Activated T-cell treated with anti-CD3 and anti-CD28 coated beads, Interleukin-2, amount 50 U/mL, for 1 hour (primary cell): ENCODE measurements at places on chromosomes 2 and 18.

DNA sequence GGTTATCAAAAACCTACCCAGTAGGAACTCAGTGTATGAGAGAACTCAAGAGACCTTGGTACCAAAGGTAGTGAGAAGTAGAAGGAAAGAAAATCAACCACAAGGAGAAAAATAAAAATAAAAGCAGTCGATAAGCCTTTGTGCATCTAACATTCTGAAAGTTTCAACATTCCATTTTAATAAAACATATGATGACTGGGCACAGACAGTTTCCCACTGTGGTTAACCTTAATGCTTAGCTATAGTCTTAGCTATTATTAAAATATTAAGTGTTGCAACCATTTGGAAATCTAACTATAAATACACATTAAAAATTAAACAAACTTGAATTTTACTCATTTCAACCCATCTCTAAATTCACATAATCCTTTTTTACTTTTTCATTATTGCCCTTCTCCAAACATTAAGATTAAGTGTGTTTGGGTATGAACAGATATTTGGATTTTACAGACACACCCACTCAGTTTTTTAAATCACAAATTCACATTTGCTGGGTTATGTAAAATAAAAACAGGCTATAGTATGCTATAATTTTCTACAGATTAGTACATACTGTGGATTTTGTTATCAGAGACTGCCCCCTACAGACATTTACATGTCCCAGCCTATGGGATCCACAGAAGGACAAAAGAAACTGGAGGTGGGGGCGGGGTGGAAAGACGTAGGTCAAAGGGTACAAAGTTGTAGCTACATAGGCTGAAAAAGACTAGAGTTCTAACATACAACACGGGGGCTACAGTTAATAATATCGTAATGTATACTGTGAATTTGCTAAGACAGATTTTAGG lies 32.8 kb downstream of the SRBD1 start:
- DNase-seq = peak; percentile 19

- no peak for DNase-seq
Measured at GRCh38 chr2:45849491-45850283, 198.2 kb downstream of the PRKCE start.

GRCh38 chr2:137935591-137935990 lies 28.7 kb upstream of the HNMT start:
- DNase-seq = no peak

GRCh38 chr18:40852406-40852805 lies 1102.6 kb upstream of the PIK3C3 start:
- no peak for DNase-seq

DNA sequence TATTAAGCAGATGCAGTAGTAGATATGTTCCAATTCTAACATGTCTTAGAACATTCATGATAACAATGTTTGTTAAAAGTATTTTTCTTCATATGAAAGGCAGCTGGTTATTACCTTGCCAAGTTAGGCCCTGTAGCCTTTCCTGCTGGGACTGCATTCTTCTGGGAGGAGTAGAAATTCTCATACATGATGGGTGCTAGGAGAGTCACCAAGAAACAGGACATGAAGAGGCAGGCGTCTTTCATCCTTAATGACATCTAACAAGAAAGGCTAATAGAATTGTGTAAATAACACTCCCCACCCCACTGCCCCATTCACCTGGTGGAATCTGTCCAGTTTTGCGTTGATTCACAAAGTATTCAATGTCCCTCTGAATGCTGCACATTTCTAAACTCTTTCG lies 24.7 kb upstream of the EPG5 start:
- DNase-seq = no peak

DNA sequence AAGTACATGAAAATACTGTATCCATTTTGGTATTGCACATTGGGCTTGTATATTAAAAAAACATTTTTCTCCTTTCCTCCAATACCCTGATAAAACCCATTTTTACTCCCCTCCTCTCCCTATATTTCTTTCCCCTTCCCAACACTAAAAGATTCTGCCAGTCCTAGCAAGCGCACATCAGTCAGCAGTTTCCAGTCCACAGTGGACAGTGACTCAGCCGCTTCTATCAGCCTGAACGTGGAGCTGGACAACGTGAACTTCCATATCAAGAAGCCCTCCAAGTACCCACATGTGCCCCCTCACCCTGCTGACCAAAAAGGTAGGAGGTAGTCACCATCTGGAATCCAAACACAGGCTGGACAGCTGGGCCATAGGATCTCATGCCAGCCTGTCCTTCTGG lies 38.6 kb downstream of the PIKFYVE start:
- no peak for DNase-seq

- DNase-seq = no peak
Measured at GRCh38 chr2:2452961-2453360, 121.9 kb upstream of the MYT1L start.

- DNase-seq = no peak
Measured at GRCh38 chr18:43571078-43571689, 293.9 kb upstream of the SYT4 start.

DNA sequence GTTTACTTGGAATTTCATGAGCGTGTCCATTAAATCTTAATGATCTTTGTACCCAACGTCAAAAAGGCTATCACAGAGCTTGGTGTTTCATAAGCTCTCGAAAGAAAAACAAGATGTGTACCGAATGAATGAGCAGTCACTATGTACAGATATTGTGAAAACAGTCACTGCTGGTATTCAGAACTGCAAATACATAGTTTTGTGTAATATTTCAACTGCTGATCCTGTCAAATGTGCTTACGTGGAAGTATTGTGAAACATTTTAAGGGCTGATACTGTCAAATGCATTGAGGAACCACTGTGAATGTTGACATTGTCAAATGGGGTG lies 184.2 kb upstream of the KLHL29 start:
- no peak for DNase-seq

DNA sequence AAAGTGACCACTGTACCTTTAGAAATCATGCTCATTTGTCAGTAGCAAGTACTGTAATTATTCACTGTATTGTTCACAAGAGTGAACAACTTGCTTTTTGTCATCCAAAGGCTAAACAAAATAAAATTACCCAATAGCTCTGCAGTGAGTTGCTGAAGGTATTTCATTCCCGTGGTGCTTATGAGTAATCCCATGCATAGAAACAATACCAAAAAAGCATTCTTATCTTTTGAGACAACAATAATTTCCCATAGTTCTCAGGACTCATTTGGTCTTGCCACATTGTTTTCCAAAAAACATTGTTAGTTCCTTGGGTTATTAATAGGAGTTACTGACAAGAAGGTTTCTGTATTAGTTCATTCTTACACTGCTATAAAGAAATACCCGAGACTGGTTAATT lies 503.2 kb upstream of the FAM98A start:
- DNase-seq = no peak

DNA sequence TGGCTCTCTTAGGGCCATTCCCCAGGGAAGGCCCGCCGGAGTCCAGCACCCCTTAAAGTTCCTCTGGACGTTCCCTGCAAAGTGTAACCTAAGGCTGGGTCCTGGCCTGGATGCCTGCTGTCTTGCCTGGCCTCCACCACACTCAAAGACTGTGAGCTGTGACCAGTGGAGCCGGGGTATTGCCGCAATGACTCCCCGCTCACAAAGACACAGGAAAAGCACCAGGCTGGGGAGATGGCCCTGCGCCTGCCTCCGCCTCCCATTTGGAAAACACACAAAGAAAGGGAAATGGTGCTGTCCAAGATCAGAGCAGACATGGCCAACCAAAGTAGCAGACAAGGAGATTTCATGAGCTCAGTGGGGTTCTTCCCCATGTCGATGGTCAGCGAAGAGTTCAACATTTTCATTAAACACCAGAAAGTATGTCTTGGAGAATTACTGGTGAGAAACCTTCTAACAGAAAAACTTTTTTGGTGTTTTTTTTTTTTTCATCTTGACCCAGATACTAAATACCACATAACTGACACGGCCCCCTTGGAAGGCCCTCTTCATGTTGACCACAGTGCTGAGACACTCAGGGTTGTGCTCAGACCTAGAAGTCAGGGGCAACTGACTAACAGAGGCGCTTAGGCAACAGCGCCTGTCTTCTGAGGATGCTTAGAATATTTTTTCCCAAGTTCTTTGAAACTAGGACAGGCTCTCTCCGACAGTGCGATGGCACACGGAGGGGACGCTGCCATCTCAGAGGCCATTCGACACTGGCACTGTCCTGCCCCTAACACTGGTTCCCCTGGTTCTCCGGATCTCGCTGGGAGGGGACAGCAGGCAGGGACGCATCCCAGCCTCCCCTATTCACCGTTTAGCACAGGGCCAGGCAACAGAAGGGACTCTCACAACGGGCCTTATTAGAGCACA lies 226.4 kb upstream of the ID2 start:
- peak; percentile 28 for DNase-seq

DNA sequence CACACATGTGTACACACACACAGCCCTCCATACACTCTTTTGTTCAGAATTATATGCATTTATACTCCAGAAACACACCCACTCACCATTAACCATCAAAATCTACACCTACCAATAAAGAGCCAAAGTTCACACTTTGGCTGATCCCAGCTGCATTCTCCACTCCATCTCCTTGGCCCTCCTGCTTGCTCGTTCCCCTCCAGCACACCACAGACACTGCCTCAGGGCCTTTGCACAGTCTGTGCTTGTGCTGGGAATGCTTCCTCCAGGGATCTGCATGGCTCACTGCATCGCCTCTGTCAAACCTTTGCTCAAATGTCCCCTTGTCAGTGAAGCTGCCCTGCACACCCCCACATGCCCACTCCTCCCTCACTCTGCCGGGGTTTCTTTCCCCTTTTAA lies 46.0 kb downstream of the POMC start:
- DNase-seq = no peak

DNA sequence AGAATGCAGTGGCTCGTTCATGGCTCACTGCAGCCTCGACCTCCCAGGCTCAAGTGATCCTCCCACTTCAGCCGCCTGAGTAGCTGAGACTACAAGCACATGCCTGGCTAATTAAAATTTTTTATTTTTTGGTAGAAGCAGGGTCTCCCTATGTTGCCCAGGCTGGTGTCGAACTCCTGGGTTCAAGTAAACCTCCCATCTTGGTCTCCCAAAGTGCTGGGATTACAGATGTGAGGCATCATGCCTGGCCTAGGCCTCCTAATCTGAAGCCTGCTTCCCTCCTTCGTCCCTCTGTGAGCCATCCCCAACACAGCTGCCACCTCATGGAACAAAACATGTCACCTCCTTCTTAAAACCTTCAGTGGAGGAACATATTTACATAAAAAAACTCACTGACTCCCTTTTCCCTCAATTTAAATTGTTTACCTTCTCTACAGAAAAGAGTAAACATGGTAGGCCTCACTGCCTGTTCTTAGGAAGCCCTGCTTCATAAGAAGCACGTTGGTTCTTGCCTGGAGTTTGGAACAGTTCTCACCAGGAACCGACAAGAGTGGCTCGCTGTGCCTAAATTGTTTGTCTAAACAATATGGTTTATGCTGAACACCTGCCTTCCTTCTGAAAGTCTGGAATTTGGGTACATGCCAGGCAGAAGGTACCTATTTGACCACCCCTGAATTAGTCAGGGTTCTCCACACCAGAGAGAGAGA lies 12.1 kb upstream of the RHOB start:
- DNase-seq = no peak

DNA sequence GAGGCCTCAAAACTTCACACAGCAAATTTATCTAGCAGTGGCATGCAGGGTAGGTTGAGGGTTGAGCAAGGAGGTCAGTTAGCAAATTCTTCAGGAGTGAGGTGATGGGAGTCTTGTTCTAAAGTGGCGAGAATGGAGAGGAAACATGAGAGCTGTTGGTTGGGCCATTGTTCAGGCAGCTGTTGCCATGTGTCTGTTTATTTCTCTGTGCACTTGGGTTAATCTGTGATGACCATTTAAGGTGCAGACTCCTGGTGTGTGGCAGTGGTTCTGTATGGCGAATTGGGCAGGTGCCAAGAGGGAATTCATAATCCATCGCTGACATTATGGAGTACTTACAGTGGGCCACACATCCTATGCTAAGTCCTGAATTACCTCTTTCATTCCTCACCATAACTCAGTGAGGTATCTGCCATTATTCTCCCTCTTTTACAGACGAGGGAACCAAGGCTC lies 30.4 kb downstream of the TMEM178A start:
- DNase-seq = no peak

DNA sequence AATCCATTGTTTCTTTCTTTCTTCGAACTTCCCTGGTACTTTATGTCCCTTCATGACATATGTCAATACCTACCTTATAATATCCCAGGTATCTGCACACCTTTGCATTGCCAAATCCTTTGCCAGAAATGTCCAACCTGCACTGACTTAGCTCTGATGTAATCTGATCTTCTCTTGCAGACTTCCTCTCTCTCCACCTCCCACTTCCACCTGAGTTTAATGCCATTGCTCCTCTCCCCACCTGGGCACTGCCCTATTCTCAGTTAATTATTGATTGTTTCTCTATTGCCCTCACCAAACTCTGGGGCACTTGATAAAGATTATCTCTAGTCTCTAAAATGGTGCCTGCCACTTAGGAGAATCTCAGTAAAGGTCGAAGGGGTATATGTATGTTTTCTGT lies 23.0 kb downstream of the ARHGAP15 start:
- DNase-seq = no peak

GRCh38 chr2:221999717-222000116 lies 299.1 kb downstream of the PAX3 start:
- DNase-seq = no peak

- DNase-seq = no peak
Measured at GRCh38 chr2:43152741-43153647, 73.4 kb downstream of the ZFP36L2 start.

DNA sequence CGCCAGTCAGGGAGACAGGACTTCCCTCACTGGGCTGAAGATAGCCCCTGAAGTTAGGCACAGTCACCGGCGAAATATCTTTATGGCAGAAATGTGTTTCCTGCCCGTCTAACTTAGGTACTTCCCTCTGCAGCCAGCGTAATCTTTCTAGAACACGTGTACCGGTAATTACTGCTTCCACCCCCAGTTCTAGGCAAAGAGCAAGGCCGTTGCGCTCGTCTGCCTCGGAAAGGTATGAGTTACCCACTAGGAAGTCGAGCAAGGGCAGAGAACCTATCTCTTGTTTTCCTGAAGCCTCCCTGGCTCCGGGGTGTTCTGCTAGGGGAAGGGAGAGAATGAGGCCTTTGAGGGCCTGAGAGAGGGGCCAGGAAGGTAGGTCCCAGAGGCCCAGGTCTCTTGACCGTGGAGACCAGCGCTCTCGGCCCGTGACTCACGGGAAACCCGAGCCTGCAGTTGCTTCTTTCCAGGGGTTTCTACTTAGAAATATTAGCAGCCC lies 70.0 kb downstream of the TWSG1 start:
- DNase-seq = no peak

GRCh38 chr2:163984986-163985385 lies 249.2 kb upstream of the FIGN start:
- DNase-seq = no peak

- no peak for DNase-seq
Measured at GRCh38 chr18:50849419-50849821, 29.5 kb upstream of the ME2 start.
